Left renal pelvis (tissue), 4 donors: ENCODE measurements at places on chromosomes 6 and 20.

- DNase-seq = no peak
Measured at GRCh38 chr6:15915508-15916178, 213.2 kb upstream of the MYLIP start.

- DNase-seq = no peak
Measured at GRCh38 chr6:108169464-108170331, 3.9 kb downstream of the NR2E1 start.

- DNase-seq = no peak
Measured at GRCh38 chr6:88004707-88005106, 42.9 kb upstream of the SPACA1 start.

GRCh38 chr20:17625246-17626051 is 55.6 kb downstream of the DSTN start:
- no peak for DNase-seq
